ENCODE measurements at places on chromosomes 2 and 18.

DNA sequence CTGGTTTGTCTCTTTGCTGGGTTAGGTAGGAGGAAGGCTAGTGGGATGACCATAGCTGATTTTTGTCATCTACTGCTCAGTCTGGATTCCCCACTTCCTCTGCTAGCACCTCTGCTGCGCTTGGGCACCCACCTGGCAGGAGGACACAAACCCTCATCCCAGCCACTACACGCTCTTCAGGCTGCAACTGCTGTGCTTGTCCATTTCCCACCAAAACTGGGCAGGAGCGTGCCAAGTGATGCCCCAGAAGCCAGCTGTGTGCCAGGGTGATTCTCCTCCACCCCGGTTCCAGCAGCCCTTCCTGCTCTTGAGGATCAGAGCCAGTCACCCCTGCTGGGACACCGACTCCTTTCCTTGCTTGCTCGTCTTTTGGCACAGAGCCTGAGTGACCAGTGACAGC lies 15.7 kb upstream of the PER2 start:
- DNase-seq = no peak

DNA sequence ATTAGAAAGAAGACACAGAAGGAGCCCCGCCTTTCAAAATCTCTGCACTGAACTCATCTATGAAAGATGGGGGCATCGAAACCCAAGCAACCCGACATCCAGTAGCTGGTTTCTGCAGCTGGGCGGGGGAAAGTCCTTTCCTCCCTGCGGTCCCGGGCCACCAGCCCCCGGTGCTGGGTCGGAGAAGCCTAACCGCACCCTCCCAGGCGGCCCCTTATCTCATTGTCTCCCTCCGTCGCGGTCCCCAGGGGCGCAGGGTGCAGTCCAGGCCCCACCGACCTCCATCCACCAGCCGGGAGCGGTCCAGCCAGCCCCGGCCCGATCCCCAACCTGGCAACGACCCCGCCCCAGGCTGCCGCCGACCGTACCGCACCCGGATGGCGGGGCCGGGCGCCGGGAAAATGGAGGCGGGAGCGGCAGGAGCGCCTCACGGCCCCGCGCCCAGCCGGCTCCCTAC lies 452 bp downstream of the RAPH1 start:
- DNase-seq = no peak

GRCh38 chr2:15748736-15749323 lies 157.2 kb downstream of the DDX1 start:
- DNase-seq = no peak

DNA sequence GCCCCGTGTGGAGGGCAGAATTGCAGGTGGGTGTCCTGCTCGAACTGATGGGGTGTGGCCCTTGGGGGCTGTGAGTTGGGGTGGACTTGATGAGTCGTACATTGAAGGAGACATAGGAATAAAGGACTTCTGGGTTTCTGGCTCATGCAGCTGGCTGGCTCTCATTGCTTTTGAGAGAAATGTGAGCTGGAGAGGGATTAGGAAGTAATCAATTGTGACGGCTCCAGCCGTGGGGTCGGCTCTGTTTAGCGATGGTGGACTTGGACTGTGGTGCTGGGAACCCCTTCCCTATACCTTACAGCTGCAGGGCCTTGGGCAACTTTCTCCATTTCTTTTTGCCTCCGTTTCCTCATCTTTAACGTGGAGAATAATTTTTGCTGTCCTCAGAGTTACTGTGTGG lies 9.2 kb downstream of the IMPA2 start:
- no peak for DNase-seq

GRCh38 chr2:78546843-78547242 lies 478.7 kb upstream of the REG3G start:
- no peak for DNase-seq

DNA sequence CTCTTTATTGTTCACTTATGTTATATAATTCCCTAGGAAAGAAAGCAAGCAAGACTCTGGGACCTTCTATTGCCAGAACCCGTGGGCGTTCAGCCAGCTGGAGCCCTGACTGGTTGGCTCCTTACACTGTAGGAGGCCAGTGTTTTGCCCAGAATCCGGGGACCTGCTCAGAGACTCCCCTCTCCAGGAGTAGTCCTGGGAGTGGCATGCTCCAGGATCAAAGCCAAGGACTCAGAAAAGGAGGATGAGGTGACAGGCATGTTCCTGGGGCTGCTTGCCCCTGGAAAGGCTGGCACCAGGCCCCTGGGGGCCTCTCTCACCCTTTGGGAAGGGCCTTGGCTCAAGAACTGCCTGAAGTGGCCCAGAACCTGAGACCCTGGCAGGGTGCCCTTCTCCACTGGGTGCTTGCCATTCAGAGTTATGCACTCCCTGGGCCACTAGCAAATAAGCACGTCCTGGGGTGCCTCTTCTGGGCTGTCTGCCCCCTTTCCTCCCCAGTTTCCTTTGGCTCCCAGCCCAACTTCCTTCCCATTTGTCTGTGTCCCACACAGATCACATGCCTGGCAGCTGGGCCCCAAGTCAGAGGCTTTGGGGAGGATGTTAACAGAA lies 19.6 kb upstream of the KIF3C start:
- DNase-seq = no peak

- DNase-seq = no peak
Observed at GRCh38 chr18:35506024-35506712, 8.4 kb upstream of the INO80C start.

DNA sequence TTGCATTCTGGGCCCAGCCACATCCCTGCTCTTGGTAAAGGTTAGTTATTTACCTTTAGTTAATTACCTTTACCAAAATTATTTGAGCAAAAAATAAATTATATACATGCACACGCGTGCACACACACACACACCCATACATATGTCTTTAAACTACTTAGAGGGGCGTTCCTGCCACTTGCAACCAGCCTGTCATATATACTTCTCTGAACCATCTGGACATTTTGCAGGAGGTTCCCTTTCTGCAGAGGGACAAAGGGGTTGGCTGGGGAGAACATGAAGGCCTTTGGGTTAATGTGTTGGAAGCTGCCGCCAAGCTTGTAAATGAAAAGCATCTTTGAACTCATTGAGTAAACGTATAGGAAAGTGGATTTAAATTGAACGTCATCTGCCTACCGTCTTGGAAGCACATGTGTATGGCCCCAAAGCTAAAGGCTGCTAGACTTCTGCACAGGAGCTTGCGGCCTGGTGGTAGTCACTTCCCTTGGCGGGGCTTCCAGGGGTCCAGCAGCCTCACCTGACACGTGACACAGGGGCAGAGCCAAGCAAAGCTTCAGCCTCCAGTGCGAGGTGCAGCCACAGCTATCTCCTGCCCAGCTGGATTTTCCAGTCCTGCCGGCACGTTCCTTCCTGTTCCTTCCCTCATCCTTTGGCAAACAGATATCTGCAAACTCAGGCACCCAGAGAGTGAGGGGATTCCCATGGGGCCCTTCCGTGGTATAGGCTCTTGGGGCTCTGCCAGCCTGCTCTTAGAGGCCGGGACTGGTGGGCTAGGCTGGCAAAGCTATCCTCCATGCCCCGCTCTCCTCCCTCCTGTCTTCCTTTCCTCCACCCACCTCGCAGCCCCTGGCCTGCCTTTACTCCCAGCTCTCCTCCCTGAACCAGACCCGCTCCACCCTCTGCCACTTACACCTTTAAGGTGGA lies 46.1 kb downstream of the SERTAD2 start:
- DNase-seq = no peak

DNA sequence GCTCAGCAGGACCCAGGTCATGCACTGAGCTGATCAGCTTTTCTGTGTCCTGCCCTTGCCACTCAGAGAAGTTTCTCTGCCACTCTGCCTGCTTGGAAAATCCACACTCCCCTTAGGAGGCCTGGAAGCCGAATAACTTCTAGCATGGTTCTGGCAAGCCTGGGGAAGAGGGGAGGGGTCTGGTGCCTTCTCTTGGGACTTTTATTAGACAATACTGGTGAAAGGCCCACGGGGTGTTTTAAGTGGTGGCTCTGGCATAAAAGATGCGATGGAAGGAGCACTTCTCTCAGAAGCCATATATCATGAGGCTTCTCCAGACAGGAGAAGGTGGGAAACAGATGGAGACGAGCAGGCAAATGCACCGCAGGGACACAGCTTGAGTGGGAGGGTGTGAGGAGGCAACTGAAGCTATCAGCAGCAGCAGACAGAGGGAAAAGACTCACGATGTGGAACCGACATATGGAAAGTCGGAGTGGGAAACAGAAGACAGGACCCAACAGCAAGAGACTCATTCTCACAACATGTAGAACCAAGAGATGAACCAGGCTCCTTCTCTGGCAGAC lies 141.8 kb upstream of the CTNNA2 start:
- DNase-seq = no peak

- DNase-seq = no peak
Observed at GRCh38 chr2:24947561-24948157, 24.1 kb downstream of the DNAJC27 start.

DNA sequence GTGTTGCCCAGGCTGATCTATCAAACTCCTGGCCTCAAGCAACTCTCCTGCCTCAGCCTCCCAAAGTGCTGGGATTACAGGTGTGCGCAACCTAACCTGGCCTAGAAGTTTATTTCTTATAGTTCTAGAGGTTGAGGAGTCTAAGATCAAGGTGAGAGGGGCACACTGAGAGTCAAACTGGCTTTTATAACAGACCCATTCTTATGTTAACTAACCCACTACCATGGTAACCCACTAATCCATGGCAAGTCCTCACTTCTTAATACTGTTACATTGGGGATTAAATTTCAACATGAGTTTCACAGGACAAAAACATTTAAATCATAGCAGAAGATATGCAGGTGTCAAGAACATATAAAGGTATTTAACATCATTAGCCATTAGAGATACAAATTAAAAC lies 50.6 kb downstream of the MDH1 start:
- DNase-seq = no peak

DNA sequence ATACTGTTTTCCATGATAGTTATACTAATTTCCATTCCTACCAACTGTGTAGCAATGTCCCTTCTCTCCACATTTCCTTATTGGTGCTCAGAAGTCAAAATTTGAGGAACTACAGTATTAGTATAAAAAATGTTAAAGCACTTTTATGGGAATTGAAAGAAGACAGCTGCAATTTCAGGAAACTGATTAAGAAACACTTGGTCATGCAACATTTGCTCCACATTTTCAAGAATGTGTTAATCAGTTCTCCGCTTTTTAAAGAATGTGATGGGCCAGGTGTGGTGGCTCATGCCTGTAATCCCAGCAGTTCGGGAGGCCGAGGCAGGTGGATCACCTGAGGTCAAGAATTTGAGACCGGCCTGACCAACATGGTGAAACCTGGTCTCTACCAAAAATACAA lies 33.6 kb upstream of the MGAT4A start:
- no peak for DNase-seq

- no peak for DNase-seq
Observed at GRCh38 chr18:42338683-42339082, 383.6 kb downstream of the PIK3C3 start.

- DNase-seq = peak; percentile 95
Observed at GRCh38 chr2:189661148-189661956, at the start of gene ASNSD1. Gene ASNSD1, plus strand, starts transcription at chr2:189661459. Its CDS starts 4,674 bp downstream, at chr2:189666133.

DNA sequence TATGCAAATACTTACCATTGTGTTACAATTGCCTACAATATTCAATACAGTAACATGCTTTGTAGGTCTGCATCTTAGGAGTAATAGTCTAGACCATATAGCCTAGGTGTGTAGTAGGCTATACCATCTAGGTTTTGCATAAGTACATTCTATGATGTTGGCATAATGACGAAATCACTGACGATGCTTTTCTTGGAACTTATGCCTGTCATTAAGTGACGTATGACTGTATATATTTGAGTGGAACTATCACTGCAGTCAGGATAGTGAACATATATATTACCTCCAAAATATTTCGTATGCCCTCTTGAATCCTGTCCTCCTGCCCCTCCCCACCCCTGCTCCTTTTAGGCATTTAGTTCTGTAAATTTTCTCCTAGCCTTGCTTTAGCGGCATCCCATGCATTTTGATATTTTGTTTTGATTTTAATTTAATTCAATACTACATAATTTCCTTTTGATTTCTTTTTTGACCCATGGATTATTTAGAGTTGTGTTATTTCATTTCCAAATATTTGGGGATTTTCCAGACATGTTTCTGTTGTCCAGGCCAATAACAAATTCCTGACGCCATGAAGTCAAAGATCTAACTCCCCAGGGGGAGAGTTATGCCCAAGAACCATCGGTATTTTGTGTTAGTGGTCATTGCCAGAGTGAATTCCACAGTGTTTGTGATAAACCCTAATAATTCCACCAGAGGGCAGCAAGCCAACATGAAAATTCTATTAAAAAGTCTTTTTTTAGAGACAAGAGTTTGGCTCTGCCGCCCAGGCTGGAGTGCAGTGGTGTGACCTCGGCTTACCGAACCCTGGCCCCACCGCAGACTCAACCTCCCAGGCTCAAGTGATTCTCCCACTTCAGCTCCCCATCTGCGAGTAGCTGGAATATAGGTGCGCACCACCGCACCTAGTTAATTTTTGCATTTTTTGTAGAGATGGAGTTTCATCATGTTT lies 24.2 kb upstream of the CASP8 start:
- peak; percentile 76 for DNase-seq

DNA sequence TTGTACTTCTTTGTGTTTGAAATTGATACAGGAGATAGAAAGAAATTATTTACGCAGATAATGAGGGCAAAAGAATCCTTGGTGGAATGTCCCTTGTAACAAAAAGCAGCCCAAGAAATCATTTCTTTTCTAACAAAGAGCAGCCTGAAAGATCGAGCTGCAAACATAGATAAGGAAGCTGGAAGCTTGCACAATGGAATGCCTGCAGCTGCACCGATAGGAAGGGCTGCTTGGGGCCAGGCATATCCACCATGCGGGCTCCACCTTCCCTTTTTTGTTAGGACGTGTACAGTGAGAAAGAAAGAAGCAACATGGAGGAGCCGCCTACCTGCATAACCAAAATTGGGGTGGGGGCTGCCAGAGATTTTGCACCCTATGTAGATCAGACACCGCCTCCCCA lies 568.7 kb downstream of the METTL4 start:
- no peak for DNase-seq

GRCh38 chr2:46086578-46087070 lies 210.6 kb upstream of the EPAS1 start:
- DNase-seq = no peak

GRCh38 chr2:236692937-236693336 lies 123.3 kb downstream of the ACKR3 start:
- DNase-seq = no peak

- DNase-seq = no peak
Observed at GRCh38 chr2:239674101-239674980, 273.5 kb upstream of the HDAC4 start.

- DNase-seq = no peak
Observed at GRCh38 chr2:100301881-100302584, 20.3 kb downstream of the LONRF2 start.

DNA sequence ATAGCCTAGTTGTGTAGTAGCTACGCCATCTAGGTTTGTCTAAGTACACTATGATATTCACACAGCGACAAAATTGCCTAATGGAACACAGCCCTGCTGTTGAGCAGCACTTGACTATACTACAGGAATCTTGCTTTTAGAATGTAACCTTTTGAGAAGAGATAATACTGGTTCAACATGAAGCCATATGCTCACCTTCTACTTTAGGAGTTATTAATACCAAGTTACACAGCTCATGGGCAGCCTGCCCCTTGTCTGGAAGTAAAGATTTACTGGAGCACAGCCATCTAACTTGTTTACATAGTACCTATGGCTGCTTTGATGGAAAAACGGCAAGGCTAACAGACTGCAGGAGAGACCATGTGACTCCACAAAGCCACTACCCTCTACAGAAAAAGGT lies 174.8 kb downstream of the DYM start:
- DNase-seq = no peak
